Activated CD8-positive, alpha-beta memory T cell treated with anti-CD3 and anti-CD28 coated beads, Interleukin-2, amount 10 ng/mL, durations not matched to agents 7 days and 5 days (primary cell): ENCODE measurements at places on chromosomes 11 and 22. TPM values are rescaled to one million over a fixed set of nuclear protein-coding genes. Genes with fewer than 3 reads are reported as not detected.

Gene UBQLNL
- 0.55 TPM for total RNA-seq

Gene MYBPC3
- not detected for total RNA-seq

Gene CHRM1
- total RNA-seq = not detected

Gene TRIM22
- total RNA-seq = 139 TPM

Gene CRACR2B
- total RNA-seq = 14.1 TPM

Gene NRGN
- 6.6 TPM for total RNA-seq

Gene CRYBB3
- total RNA-seq = not detected

Gene NR1H3
- total RNA-seq = 7.5 TPM

Gene KRTAP5-1
- total RNA-seq = not detected

Gene TEX12
- total RNA-seq = not detected

Gene CEP126
- 1.8 TPM for total RNA-seq

Gene SCGB1D2
- not detected for total RNA-seq

Gene GRIK4
- total RNA-seq = not detected

Gene APLNR
- total RNA-seq = not detected

Gene OOSP1
- total RNA-seq = not detected

- DNase-seq = no peak
Measured at GRCh38 chr11:85666687-85667086, 1.8 kb upstream of the CREBZF start.

DNA sequence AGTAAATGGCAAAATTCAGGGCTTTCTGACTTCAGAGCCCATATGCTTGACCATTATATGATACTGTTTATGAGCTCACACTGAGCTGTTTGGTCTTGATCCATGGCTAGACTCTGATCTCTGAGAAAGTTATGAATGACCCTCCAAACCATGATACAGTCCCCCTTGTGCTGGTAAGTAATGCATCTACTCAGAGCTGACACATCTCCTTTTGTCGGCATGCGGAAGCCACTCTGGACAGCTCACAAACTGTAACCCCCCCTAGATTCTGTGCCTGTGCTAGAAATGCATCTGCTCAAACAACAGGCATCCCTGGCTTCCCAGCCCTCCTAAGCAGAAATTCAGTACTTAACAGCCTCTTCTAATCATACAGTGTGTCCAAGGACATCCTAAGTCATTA lies 150.8 kb upstream of the RAG2 start:
- DNase-seq = no peak

GRCh38 chr11:114308689-114309089 lies 12.5 kb downstream of the NNMT start:
- no peak for DNase-seq

- no peak for DNase-seq
Measured at GRCh38 chr11:122862091-122862490, 20.5 kb upstream of the JHY start.

DNA sequence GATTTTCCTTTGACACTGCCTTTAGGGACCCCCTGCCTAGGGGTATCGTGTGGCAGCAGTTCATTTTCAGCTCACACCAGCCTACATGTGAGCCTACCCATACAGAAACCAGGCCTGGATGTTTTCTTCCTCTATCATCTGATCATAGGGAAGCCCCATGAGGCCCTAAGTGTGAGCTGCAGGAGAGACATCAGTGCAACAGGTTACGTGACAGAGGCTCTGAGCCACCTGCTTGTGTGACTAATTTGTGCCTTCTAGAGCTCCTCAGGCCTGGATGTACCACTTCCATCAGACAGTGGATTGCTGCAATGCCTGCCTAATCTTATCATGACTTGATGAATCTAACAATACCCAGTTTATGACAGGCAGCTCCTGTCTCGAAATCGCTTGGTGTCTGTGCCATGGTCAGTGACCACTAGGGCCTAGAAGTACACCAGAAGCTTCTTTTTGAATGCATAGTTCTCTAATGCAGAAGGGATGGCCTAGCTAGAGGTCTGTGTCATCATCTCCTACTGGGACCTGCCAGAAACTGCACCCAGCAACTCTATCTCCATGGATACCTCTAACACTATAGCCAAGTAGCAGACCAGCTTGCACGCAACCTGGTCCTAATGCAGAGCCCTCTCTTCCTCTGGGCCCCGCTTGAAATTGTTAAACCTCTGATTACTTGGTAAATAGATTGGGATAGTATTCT lies 109.7 kb upstream of the CLPB start:
- DNase-seq = no peak

DNA sequence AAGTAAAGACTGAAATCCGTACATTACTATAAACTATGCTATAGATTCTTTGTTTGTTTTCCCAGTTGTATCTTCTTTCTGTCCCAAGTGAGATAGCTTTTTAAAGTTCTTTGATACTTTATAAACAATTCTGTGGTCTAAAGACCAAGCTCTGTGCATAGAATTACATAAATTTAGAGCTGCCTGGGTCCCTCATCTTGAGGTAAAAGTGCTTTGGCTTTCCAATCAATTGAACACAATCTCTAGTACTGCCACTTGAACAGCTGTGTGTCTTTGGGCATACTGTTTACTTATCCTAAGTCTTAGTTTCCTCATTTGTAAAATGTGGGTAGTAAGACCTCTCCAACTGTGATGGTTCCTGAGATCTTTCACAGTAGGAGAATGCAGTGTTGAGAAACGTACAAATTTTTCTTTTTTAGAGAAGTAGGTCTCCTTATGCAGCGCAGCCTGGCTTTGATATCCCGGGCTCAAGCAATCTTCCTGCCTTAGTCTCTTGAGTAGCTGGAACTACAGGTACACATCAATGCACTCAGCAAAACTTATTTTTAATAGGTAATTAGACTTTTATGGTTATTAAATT lies 2.5 kb upstream of the EED start:
- DNase-seq = no peak

DNA sequence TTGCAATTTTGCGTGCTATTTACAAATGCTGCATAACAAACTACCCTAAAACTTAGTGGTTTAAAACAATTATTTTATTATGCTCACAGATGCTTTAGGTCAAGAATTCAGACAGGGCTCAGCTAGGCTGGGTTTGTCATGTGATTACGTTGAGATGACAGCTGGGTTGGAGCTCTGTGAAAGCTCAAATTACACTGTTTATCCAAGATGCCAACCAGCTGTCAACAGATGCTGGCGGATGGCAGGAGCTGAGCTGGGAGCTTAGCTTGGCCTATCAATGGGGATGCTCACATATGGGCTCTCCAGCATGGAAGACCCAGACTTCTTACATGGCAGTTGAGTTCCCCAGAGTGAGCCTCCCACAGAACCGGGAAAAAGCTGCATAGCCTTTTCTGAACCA lies 62.7 kb downstream of the STK33 start:
- DNase-seq = no peak

- DNase-seq = no peak
Measured at GRCh38 chr11:117716521-117717440, 80.2 kb downstream of the DSCAML1 start.
